Aorta (tissue), 5 donors: ENCODE measurements at places on chromosomes 7 and 10. TPM values are rescaled to one million over a fixed set of nuclear protein-coding genes. Genes with fewer than 3 reads are reported as not detected.
A peak's percentile ranks its signal among the peaks of the same experiment; 100 is the strongest.

GRCh38 chr7:157490465-157490912 lies 153.7 kb downstream of the DNAJB6 start:
- no peak for DNase-seq
- no peak overlapping the region for H3K27ac ChIP-seq
- H3K4me1 ChIP-seq: no peaks in the 10 kb centered on the region
- no peaks in the 10 kb centered on the region for H3K27me3 ChIP-seq
- H3K36me3 ChIP-seq: no peaks in the 10 kb centered on the region

DNA sequence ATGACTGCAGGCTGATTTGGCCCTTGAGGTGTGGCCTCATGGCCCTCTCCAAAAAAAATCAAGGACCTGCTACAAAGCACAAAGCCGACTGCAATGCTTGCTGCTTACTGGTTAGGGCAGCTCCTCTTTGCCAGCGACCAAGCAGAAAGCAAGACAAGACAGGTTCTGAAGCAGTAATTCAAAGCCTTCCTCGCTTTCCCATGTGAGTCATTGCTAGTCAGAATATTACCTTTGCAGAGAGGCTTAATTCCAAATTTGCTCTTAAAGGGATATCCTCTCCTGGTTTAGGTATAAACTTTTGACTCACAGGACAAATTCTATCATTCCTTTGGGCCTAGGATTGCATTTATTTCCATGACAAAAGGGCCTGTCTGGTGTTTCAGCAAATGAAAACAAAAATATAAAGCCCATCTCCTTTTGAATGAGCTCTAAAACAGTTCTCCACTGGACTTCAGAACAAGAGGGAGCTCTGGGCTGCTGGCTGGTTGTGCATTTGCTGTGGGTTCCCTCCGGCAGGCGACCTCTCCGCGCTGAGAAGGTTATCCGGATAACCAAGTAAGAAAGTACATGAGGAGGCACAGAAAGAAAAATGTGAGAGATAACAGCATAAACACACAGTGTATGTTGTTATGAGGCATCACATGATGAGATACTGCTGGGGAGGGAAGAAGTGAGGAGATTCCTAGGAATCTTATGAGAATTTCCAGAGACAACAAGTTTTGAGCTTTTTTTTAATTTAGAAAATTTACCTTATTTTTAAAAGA lies 90.8 kb downstream of the EGFR start:
- no peaks in the 10 kb centered on the region for H3K27me3 ChIP-seq
- H3K4me3 ChIP-seq: no peak overlapping the region
- H3K4me1 ChIP-seq: no peaks in the 10 kb centered on the region
- DNase-seq: no peak

GRCh38 chr10:14087566-14087965 lies 243.2 kb downstream of the FRMD4A start:
- no peak overlapping the region for H3K27ac ChIP-seq
- no peak for DNase-seq
- H3K27me3 ChIP-seq: no peaks in the 10 kb centered on the region
- H3K36me3 ChIP-seq: no peaks in the 10 kb centered on the region

- no peak overlapping the region for H3K4me3 ChIP-seq
- DNase-seq: no peak
- H3K4me1 ChIP-seq: no peaks in the 10 kb centered on the region
Measured at GRCh38 chr10:129111922-129112321, 355.1 kb upstream of the MGMT start.

DNA sequence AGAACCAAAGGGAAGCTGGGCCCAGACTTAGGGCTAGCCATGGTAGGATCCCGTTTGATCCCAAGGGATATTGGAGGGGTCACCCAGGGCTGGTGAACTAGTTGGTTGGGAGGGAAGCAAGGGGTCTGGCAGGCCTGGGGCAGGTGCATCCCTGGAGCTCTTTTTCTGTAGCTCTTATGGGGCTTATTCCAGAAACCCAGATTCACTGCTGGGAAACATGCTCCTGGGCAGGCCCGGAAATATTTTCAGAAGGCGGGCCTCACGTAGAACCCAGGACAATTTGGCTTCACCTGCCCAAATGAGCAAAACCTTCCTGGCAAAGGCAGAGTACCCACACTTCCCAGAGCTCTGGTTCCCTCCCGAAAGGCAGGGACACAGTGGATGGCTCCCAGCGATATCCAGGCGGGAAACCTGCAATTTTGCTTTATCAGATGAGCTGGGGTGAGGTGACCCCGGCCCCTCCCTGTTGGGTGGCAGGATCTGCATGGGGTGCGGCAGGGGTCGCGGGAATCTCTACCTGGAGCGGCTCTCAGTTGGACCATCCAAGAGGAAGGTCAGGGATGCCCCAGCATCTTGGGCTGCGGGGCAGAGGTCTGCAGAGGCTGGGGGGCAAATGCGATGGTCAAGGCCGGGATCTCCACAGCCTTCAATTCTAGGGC lies 533.9 kb downstream of the TCERG1L start:
- no peaks in the 10 kb centered on the region for H3K36me3 ChIP-seq
- H3K4me1 ChIP-seq: no peaks in the 10 kb centered on the region
- no peak overlapping the region for H3K27ac ChIP-seq
- H3K27me3 ChIP-seq: no peaks in the 10 kb centered on the region
- H3K4me3 ChIP-seq: no peak overlapping the region

DNA sequence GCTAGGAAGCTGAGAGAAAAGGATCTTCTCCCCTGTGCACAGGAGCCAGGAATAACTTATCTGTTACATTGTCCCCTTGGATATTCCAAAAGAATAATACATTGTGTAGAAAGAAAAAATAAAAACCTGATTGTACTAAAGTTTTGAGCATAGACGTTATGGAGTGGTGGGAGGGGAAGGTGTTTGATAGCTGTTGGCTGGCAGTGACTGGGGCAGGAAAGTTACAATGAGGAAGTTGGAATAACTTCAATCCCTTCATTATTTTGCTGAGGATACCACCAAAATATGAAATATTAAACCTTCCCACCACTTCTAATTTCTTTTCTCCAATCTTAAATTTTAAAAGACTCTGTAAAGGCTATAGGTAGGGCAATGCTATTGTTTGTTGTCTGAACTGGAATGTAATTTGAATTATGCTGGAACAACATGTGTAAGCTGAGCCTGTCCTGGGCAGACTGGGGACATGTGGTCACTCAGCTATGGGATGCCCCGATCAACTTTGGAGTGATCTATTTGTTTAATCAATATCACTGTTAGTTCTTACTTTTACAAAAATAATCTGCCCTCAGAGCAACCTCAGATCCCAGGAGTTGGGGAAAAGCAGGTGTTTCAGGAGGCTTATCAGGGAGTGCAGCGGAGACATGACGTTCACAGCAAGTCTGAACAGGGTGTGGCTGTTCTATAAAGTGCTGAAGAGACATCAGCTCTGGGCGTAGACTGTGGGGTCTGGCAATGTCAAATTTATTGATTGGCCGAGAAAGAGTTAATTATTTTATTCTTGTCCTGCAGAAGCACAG lies 20.8 kb downstream of the CYP3A43 start:
- no peak overlapping the region for H3K4me3 ChIP-seq
- H3K4me1 ChIP-seq: no peaks in the 10 kb centered on the region

DNA sequence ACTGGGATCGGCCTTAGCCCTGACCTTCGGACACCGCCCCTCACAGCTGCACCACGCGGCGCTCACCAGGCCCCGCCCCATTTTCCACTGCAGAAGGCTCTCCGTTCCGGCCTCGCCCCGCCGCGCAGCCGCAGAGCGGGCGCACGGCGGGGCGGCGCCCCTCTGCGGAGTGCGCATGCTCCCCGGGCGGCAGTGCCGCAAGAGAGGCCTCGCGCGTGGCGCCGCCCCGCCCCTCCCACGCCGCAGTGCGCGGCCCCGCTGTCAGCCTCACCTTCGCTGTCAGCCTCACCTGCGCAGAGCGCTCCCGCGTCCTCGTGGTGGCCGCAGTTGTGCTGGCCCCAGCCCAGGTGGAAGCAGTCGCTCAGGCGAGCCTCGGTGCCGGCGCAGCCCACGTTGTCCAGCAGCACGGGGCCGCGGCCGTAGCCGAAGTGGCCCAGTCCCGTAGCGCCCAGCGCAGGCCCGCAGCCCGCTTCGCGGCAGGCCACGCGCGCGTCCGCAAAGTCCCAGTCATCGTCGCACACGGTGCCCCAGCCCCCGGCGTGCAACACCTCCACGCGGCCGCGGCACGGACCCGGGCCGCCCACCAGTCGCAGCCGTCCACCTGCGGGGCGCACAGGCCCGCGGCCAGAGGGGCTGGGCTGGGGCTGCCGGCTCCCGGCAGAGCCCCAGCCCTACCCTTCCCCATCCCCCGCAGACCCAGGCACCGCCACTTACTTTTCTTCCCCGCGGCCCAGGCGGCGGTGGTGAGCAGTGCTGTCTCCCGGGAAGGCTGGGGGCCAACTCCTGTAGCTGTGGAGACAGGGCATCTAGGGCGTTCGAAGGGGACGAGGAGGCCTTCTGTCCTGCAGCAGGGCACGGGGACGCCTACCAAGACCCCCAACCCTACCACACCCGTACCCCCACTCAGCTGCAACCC lies 16.1 kb downstream of the SSC4D start:
- H3K27ac ChIP-seq: no peak overlapping the region
- H3K36me3 ChIP-seq: no peaks in the 10 kb centered on the region
- H3K27me3 ChIP-seq: no peaks in the 10 kb centered on the region
- peak; percentile 97 for DNase-seq

- H3K27me3 ChIP-seq: no peaks in the 10 kb centered on the region
- H3K27ac ChIP-seq: no peak overlapping the region
- DNase-seq: no peak
- H3K4me3 ChIP-seq: no peak overlapping the region
Measured at GRCh38 chr10:2936816-2937215, 130.5 kb upstream of the PFKP start.

DNA sequence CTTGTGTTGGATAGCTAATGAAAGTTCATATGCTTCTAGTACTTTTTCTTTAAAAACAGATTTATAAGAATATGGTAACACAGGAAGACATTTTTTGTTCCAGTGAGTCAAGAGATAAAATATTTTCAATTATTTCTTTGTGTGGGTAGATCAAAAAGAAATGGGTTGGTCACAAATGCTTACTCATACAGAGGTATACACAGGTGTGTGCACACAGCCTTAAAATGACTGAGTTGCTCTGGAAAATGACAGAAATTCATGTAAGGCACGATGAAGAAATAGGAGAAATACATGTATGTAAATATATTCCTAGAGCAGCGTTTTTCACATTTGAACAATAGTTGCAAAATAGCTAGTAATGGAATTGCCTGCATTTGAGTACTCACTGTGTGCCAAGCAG lies 66.0 kb downstream of the ST7 start:
- no peaks in the 10 kb centered on the region for H3K36me3 ChIP-seq
- no peak overlapping the region for H3K27ac ChIP-seq
- peaks cover 2% of the 10 kb centered on the region for H3K4me1 ChIP-seq
- H3K27me3 ChIP-seq: no peaks in the 10 kb centered on the region

DNA sequence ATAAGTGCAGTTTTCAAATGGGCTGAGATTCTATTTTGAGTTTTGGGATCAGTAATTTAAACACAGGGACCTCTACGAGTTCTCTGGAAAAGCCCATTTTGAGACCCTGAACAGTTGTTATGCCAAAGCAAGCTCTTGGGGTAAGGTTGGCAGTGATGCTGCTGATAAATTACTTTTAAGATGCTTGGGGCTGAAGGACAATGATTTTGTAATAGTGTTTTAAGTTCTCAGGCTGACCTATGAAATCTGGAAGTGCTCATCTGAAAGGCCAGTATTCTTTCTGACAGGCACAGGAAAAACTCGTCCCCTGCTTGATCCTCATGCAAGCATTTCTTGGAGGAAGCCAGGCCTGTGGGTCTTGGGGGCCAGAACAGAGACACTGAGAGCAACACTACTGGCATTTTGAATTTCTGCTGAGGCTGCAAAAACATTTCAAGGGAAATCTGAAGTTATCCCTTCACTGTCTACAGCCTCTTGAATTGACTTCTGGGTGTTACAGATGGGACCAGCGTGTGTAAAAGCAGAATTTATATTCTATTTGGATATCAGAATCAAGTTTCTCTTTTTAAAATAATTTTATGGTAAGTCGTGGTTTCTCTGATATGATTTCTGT lies 79.7 kb downstream of the AUTS2 start:
- H3K27ac ChIP-seq: no peak overlapping the region
- H3K27me3 ChIP-seq: no peaks in the 10 kb centered on the region
- no peak overlapping the region for H3K4me3 ChIP-seq

DNA sequence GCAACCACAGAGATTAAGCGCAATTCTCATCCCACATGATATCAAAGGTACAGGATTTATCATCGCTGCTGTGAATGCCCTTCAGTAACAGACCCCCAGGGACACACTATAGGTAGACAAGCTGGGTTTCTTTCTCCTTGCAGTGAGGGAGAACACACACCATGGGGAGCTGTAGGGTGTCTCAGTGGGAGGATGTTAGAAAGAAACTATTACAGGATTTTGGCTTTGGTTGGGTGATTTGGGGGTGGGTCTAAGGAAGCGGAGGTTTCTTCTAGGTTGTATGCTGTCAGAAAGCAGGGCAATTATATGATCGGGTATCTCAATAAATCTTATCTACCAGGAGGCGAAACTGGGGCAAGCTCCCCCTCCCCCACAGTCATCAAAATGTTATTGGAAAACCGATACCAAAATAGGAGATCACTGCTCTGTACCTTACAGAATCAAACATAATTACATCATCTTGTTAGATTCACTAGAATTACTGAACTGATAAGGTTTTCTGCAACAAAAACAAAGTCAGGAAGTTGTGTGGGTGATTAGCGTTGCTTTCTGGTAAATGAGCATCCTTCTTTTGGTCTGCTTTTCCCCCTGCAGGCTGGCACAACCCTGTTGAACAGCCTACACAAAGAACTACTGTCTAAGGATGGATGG lies 209.7 kb downstream of the TEX36 start:
- no peaks in the 10 kb centered on the region for H3K4me1 ChIP-seq
- no peaks in the 10 kb centered on the region for H3K36me3 ChIP-seq
- no peak overlapping the region for H3K27ac ChIP-seq
- H3K4me3 ChIP-seq: no peak overlapping the region

DNA sequence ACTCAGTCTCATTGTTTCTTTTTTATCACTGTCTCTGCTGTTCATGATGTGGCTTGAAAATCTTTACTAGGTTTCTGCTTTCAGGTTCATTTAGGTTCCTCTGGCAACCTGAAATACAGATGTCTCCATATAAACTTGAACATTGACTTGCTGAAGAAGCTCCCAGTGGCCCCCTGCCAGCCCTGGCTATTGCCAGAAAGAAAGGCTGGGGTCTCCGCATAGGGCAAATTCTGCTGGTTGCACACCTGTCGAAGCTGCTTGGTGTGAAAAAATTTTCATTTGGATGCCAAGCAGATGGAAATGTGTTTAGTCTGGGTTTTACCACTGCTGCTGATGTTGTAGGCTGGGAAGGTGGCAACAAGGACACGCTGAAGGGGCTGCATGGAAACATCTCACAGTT lies 826.7 kb upstream of the GHITM start:
- H3K4me3 ChIP-seq: no peak overlapping the region
- H3K36me3 ChIP-seq: no peaks in the 10 kb centered on the region
- H3K27ac ChIP-seq: no peak overlapping the region
- H3K4me1 ChIP-seq: no peaks in the 10 kb centered on the region
- no peak for DNase-seq

Gene MTERF1
- 10.9 TPM for total RNA-seq

Gene ADRA2A
- total RNA-seq: 11.5 TPM

Gene FZD1
- 38.5 TPM for total RNA-seq

Gene CYP3A7
- not detected for total RNA-seq

Gene WEE2
- not detected for total RNA-seq

Gene SEMA3C
- 86.8 TPM for total RNA-seq

Gene HPS1
- total RNA-seq: 75.4 TPM
